ENCODE measurements at places on chromosomes 11 and 22. TPM values are rescaled to one million over a fixed set of nuclear protein-coding genes. Genes with fewer than 3 reads are reported as not detected.

Gene STK33
- 5.9 TPM for total RNA-seq

Gene OPCML
- 1.2 TPM for total RNA-seq

Gene CHRM1
- total RNA-seq: not detected

Gene CD3E
- total RNA-seq: 3.6 TPM

Gene P4HA3
- not detected for total RNA-seq

Gene ESAM
- total RNA-seq: 18.6 TPM

Gene OR2AG2
- total RNA-seq: 0.22 TPM

- H3K27ac ChIP-seq: no peak overlapping the region
- H3K4me3 ChIP-seq: no peak overlapping the region
- no peak for DNase-seq
- no peaks in the 10 kb centered on the region for H3K27me3 ChIP-seq
- no peaks in the 10 kb centered on the region for H3K36me3 ChIP-seq
Measured at GRCh38 chr22:49564666-49565515, 262.8 kb downstream of the BRD1 start.

DNA sequence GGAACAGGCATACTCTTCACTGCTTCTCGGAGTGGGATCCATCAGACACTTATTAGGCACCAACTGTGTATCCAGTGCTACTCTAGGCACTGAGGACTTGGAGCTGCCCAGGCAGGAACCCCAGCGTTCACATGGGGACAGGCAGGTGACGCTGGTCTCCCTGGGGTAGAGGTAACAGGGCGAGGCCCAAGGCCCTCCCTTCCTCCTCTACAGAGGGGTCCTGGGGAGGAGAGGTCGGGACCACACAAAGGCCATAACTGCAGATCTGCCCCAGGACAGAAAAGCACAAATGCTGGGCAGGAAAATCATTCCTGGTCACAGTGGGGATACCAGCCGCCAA, 262.2 kb downstream of the BRD1 start:
- no peaks in the 10 kb centered on the region for H3K36me3 ChIP-seq
- no peaks in the 10 kb centered on the region for H3K4me1 ChIP-seq
- no peak overlapping the region for H3K4me3 ChIP-seq
- no peaks in the 10 kb centered on the region for H3K27me3 ChIP-seq

DNA sequence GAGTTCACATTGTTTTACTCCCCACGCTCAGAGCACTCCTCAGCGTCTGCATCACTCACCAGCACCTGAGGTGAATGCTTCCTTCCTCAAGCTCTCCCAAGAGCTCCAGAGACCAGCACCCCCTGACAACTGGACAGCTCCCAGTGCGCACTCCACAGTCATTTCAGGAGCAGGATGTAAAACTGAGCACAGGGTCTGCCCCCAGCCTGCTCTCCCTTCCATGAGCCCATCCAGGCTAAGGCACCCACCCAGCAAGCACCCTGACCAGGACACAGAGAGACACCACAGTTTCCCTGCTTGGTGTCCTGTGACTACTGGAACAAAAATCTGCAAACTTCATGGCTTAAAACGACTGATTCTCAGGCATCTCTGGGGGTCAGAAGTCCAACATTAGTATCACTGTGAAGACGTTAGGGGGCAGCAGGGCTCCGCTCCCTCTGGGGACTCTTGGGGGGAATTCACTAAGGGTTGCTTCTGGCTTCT, 3.3 kb downstream of the SCGB1D2 start:
- H3K4me1 ChIP-seq: no peaks in the 10 kb centered on the region
- H3K27ac ChIP-seq: no peak overlapping the region
- no peak for DNase-seq

GRCh38 chr11:70360211-70360610, 38.1 kb upstream of the CTTN start:
- no peaks in the 10 kb centered on the region for H3K4me1 ChIP-seq
- no peaks in the 10 kb centered on the region for H3K27me3 ChIP-seq
- H3K36me3 ChIP-seq: peaks cover 31% of the 10 kb centered on the region
- no peak overlapping the region for H3K4me3 ChIP-seq
- H3K27ac ChIP-seq: no peak overlapping the region

GRCh38 chr22:45968751-45969413, 8.1 kb downstream of the WNT7B start:
- no peak overlapping the region for H3K27ac ChIP-seq
- H3K27me3 ChIP-seq: peaks cover 90% of the 10 kb centered on the region
- no peaks in the 10 kb centered on the region for H3K36me3 ChIP-seq
- peaks cover 31% of the 10 kb centered on the region for H3K4me1 ChIP-seq
- no peak overlapping the region for H3K4me3 ChIP-seq
- no peak for DNase-seq

DNA sequence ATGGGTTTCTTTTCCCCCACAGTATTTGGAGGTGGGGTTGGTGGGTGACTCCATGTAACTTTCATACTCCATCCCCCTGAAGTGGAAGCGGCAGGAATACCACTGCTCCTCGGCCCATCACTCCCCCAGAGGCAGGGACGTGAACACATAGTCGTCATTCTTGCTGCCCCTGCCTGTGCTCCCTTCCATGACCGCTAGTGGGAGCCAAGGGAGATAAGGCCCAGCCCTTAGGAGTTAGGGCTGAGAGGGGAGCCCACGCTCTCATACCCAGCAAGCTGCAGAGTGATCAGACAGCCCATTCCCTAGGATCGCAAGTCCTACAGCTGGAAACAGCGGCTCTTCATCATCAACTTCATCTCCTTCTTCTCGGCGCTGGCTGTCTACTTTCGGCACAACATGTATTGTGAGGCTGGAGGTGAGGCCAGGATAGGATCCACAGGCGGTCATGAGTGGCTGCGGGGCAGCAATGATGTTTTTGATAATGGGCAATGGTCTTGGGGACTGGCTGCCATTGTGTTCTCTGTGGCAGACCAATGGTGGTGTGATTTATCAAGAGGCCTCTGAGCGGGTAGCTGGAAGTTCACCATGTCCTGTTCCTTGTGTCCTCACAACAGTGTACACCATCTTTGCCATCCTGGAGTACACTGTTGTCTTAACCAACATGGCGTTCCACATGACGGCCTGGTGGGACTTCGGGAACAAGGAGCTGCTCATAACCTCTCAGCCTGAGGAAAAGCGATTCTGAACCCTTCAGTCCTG, 15.9 kb downstream of the RHOG start:
- DNase-seq: no peak
- peak overlapping the region; percentile 7 for H3K27ac ChIP-seq
- peaks cover 14% of the 10 kb centered on the region for H3K4me1 ChIP-seq

DNA sequence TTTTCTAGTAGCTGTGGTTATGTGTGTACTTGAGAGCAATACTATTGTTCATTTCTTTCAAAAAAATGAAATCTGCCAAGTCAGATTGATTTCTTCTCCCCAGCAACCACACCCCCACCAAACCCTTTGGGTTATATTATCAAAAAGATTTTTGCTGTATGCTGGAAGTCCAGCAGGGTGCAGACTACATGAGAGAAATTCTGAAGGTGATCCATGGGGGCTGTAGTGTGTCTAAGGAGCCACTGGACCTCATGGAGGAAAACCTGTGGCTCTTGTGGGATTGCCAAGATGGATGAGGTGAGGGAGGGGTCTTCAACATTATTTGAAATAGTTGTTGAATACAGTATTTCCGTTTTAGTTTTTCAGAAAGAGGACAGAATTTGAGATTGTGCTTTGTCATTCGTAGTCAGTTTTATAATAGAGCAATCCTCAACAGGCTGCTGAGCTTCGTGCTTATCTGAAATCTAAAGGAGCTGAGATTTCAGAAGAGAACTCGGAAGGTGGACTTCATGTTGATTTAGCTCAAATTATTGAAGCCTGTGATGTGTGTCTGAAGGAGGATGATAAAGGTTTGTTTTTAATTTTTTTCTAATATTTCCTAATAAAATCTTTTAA, 3.1 kb downstream of the EIF3M start:
- H3K36me3 ChIP-seq: peaks cover 34% of the 10 kb centered on the region
- DNase-seq: no peak
- no peak overlapping the region for H3K27ac ChIP-seq
- H3K4me3 ChIP-seq: no peak overlapping the region

DNA sequence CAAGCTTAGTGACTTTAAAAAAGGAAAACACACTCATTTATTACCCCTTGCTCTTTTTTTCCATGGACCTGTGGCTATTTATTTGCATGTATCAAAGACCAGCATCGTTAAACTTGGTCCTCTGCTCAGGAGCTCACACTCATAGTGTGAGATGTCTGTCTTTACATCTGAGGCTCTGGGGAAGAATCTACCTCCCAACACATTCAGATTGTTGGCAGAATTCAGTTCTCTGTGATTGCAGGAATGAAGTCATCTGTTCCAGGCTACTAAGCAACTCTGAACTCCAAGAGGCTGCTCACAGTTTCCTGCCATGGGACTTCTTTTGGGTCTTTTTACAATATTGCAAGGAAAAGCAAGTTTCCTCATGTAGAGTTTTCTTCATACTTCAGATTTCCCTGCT, 138.8 kb downstream of the LRRC4C start:
- no peak overlapping the region for H3K4me3 ChIP-seq
- no peak for DNase-seq
- H3K27ac ChIP-seq: peak overlapping the region; percentile 55
- H3K27me3 ChIP-seq: no peaks in the 10 kb centered on the region

DNA sequence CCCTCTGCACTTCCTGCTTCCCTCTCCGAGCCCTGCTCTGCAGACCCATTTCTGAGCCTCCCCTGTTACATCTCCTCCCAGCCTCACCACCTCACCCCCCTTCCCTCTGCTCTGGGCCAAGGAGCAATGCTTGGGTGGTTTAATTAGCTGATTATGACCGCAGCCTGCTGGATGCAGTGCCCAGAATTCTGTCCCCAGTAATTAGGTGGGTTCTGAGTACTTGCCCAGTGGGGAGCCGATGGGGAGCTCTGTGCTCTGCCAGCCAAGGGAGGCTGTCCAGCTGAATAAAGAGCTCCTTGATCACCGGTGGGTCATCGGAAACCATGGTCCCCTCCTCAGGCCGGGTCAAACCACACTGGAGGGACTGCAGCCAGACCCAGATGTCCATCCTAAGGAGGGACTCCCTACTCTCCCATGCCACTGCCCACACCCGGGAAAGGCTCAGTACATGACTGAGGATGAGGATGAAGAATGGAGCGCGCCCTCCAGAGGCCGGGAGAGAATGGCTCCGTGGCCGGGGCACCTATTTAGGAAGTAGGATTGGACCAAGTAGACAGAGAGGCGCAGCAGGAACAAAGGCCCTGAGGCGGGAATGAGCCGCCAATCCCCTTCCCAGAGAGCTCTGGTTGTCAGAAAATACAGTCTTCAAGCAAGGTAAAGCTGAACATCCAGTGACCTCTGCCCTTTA, 9.1 kb downstream of the ARRB1 start:
- H3K27ac ChIP-seq: peak overlapping the region; percentile 72
- no peaks in the 10 kb centered on the region for H3K36me3 ChIP-seq
- no peak overlapping the region for H3K4me3 ChIP-seq
- no peaks in the 10 kb centered on the region for H3K27me3 ChIP-seq
- H3K4me1 ChIP-seq: peaks cover 81% of the 10 kb centered on the region

- no peaks in the 10 kb centered on the region for H3K27me3 ChIP-seq
- H3K36me3 ChIP-seq: no peaks in the 10 kb centered on the region
- DNase-seq: no peak
- H3K4me3 ChIP-seq: peak overlapping the region; percentile 6
- H3K4me1 ChIP-seq: peaks cover 7% of the 10 kb centered on the region
- H3K27ac ChIP-seq: peak overlapping the region; percentile 15
Measured at GRCh38 chr11:46099963-46100316, 21.3 kb downstream of the PHF21A start.

DNA sequence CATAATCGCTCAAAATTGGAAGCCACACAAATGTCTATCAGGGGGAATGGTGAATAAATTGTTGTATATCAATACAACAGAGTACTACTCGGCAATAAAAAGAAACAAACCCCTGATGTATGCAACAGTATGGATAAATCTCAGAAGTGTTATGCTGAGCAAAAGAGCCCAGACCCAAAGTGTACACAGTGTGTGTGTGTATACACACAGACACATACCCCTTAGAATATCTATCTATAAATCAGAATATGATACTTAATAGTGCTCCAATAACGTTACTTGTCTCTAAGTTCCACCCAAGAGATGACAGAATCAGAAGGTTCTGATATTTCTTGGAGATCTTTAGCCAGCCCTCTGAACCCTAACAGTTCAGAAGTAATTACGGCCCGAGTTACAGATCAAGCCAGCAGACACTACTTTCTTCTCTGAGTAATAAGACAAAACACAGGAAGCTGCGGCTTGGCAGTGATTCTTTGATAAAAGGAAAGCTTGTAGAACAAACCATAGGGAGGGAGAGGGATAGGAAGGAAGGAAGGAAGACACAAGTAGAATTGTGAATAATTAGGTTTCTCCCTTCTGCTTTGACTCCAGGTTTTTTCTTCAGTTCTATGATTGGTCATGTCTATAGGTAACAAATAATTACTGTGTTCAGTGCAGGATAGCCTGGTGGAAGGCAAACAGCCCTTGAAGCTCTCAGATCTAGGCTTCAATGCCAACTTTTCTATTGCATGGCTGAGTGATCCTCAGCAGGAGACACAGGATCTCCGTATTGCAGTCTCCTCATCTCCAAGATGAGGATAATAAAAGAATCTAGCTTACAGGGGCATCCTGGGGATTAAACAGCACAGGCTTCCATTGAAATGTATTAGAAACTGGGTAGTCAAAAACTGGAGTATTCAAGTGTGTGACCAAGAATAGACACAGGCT, 75.6 kb upstream of the TEAD1 start:
- DNase-seq: no peak
- no peaks in the 10 kb centered on the region for H3K4me1 ChIP-seq
- H3K27me3 ChIP-seq: no peaks in the 10 kb centered on the region
- H3K36me3 ChIP-seq: no peaks in the 10 kb centered on the region

DNA sequence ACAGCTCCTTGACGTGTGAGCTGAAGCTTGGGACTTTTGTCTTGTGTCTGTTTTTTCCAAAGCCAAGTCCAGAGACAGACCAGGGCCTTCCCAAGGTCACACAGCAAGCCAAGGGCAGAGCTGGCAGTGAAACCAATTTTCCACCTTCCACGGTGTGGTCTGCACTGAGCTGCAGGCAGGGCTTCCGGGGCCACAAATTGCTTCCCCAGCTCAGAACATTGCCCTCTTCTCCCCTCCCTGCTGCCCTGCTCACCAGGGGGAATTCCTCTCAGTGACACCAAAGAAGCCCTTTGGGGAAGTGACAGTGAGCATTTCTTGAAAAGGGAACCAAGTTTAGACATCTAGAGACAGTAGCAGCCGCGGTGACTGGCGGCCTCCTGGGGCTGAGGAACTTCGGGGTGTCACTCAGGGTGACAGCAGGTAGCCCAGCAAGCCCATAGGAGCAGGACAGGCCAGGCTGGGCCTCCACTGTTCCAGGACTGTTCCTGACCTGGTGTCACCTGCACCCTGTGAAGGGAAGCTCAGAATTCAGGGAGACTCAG, 9.2 kb downstream of the FXYD2 start:
- peak overlapping the region; percentile 70 for H3K27ac ChIP-seq
- H3K4me1 ChIP-seq: peaks cover 18% of the 10 kb centered on the region
- H3K27me3 ChIP-seq: no peaks in the 10 kb centered on the region

DNA sequence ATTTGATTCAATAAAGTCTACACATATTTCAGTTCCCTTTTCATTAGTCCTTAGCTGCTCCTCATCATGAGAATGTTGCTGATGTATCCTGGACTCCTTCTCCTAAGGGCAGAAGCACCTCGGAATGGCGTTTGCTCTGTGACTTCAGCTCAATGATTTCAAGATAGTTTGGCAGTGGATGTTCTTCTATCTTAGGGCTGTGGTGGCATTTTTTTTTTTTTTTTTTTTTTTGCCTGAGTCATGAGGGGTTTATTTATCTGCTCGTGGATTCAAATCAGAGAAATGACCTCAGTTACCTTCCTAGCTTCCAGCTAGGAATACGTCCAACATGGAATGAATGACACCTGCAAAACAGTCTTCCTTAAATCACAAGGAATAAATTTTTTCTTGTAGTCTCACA, 220.0 kb upstream of the ZBED5 start:
- H3K27ac ChIP-seq: no peak overlapping the region
- DNase-seq: no peak
- no peaks in the 10 kb centered on the region for H3K36me3 ChIP-seq
- no peak overlapping the region for H3K4me3 ChIP-seq
- no peaks in the 10 kb centered on the region for H3K27me3 ChIP-seq
- no peaks in the 10 kb centered on the region for H3K4me1 ChIP-seq
